GM12892 (cell line): ENCODE measurements at places on chromosomes 12 and 14.

- no peak for DNase-seq
Measured at GRCh38 chr14:90654831-90655276, 161.4 kb downstream of the TTC7B start.

- DNase-seq: no peak
Measured at GRCh38 chr12:106647793-106648514, 65.2 kb downstream of the RFX4 start.

GRCh38 chr12:54016478-54016964 is 7.7 kb downstream of the HOXC8 start:
- DNase-seq: no peak

GRCh38 chr14:60274448-60274847 is 25.4 kb downstream of the PPM1A start:
- DNase-seq: no peak

GRCh38 chr12:115097416-115097815 is 413.4 kb upstream of the TBX3 start:
- DNase-seq: no peak

GRCh38 chr14:36508418-36509068 is 11.5 kb downstream of the NKX2-1 start:
- DNase-seq: no peak

- DNase-seq: no peak
Measured at GRCh38 chr12:104651811-104652210, 195.1 kb downstream of the CHST11 start.
